ENCODE measurements at places on chromosomes 16 and 17. TPM values are rescaled to one million over a fixed set of nuclear protein-coding genes. Genes with fewer than 3 reads are reported as not detected.

The ABAT gene
- total RNA-seq: 8.3 TPM

The FAM83G gene
- total RNA-seq: 9.5 TPM

The ZP2 gene
- not detected for total RNA-seq

The OR1A1 gene
- not detected for total RNA-seq

The TMEM106A gene
- 4.3 TPM for total RNA-seq

GRCh38 chr16:78045865-78046581 is 23.7 kb downstream of the CLEC3A start:
- peak; percentile 35 for DNase-seq

GRCh38 chr17:75525806-75526554 is 483 bp downstream of the LLGL2 start:
- no peak for DNase-seq

GRCh38 chr17:40953881-40954280 is 12.9 kb downstream of the KRT39 start:
- DNase-seq: peak; percentile 69

DNA sequence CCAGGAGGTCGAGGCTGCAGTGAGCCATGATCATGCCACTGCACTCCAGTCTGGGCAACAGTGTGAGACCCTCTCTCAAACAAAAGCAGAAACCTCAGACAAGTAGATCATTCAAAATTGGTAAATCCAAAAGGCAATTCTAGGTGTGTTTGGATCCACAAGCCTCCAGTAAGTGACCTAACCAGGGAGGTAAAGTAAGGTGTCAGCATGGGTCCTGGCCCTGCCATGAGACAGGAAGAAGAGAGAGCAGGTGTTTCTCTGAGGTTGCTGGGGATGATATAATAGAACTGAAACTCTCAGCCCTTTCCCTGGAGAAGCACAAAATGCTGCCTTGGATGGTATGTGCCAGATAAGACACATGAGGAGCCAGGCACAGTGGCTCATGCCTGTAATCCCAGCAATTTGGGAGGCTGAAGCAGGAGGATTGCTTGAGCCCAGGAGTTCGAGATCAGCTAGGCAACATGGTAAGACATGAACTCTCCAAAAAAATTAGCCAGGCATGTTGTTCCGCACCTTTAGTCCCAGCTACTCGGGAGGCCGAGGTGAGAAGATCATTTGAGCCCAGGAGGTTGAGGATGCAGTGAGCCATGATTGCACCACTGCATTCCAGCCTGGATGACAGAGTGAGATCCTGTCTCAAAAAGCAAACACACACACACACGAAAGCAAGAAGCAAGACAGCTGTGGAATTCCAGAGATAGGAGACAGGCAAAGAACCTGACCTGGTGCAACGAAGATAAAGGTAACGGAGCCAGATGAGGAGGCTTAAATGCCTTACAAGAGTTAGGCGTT is 6.5 kb downstream of the TM4SF5 start:
- no peak for DNase-seq

DNA sequence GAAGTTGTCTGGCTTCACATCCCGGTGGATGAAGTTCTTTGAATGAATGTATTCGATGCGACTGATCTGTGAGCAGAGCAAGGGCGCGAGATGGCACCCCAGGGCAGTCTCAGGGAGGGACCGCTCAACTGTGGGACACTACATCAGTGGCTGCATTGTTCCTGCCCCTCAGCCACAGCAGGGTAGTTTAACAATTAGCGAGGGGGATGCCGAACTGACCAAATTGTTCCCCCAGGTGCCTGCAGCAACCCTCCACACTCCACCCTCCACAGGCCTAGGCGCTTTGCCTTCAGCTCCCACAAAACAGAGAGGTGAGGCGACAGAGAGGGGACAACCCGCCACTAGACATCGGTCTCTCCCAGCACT is 20.3 kb downstream of the CSNK1D start:
- no peak for DNase-seq

GRCh38 chr17:80307994-80308691 is 47.5 kb downstream of the RNF213 start:
- no peak for DNase-seq

GRCh38 chr17:31321481-31321880 is at the start of gene EVI2A:
EVI2A (minus strand) TSS chr17:31321622; CDS start chr17:31319013, 2,609 bp downstream.
- DNase-seq: peak; percentile 87

GRCh38 chr17:82909322-82909904 is 69.6 kb upstream of the ZNF750 start:
- no peak for DNase-seq
